ENCODE measurements at places on chromosomes 1 and 21.
A peak's percentile ranks its signal among the peaks of the same experiment; 100 is the strongest.

- no peak for DNase-seq
Observed at GRCh38 chr1:17895986-17896385, 140.9 kb downstream of the ACTL8 start.

DNA sequence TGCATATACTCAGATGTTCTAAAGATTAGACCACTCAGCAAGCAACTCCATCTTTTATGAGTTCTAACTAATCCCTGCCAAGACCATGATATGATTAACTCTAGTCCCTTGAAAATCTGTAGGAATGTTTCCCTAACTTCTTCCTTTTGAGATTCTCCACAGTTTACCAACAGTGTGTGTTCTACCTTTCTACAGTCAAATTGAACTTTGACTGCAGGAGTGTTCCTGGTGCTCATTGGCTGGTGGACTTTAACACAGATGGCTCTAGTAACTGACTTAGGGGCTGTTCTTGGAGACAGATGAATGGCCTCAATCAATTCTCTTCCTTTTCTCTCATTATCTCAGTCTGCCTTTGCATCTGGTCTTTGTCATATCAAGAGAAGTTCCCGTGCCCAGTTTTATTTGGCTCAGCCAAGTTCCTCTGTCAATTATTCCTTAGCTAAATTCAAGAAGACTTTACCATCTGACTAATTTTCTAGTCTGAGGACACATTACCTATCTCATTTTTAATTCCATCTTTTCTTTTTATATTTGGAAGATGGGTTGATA lies 643.9 kb upstream of the CAMK1G start:
- DNase-seq, result no peak

- DNase-seq, result no peak
Observed at GRCh38 chr1:209318181-209319056, 265.1 kb upstream of the CAMK1G start.

GRCh38 chr1:24868016-24868875 lies 61.8 kb downstream of the RUNX3 start:
- no peak for DNase-seq

- DNase-seq, result no peak
Observed at GRCh38 chr1:114196992-114197907, 43.6 kb upstream of the SYT6 start.

DNA sequence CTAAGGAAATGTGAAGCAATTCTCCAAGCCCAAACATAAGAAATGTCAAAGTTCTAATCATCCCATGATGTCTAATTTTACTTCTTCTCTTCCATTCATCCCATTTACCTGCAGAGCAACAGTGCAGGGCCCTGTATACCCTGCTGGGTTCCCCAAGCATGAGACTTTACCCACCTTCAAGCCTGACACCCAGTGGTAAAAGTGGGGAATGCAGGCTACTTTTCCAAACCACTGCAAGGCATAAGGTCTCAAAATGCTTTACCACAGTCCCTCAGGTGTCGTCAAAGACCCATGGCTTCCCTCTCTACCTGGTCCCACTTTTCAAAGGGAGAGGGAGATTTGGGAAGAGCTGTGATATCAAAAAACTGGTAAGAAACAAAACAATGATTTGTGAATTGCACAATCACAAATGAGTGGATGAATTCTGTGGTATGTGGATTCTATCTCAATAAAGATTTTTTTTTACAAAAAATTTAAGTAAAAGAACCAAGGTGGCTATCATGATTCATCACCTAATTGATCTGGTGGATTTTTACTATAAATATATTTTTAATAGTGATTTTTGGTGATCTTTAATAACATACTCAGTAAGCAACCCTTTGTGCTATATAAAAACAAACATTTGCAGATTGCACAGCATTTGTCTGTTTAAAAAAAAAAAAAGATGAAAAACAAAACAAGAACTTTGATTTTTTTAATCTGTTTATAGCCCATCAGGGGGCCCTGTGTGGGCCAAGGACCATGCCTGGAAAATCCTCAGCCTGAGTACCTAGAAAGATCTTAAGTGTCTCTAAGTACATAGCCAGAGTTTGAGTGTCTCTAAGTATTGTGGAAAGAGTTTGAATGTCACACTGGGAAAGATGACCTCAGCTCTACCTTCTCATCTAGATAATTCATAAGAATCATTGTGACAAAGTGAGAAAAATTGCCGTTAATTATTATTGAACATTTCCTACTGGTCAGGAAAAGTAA lies 73.1 kb upstream of the GJB5 start:
- no peak for DNase-seq

- no peak for DNase-seq
Observed at GRCh38 chr1:27346991-27347624, 5.3 kb downstream of the SYTL1 start.

GRCh38 chr1:239049571-239049970 lies 336.8 kb upstream of the CHRM3 start:
- DNase-seq, result no peak

DNA sequence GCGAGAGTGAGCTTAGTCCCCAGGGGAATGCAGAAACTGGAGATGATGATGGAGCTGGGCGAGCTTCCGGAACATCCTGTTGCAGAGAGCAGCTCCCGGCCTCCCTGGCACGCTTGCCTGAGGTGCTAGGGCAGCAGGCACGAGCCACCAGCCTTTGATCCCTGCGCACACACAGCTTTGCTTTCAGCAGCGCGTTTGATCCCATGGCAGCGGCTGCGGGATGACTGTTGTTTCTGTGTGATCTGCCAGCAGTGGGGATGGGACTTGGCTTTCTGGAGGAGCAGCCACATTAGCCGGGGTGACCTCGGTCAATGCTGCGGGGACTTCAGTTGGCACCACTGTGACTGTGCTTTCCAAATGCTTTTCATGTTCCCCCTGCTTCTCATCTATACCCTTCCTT lies 193.2 kb downstream of the KAZN start:
- no peak for DNase-seq

DNA sequence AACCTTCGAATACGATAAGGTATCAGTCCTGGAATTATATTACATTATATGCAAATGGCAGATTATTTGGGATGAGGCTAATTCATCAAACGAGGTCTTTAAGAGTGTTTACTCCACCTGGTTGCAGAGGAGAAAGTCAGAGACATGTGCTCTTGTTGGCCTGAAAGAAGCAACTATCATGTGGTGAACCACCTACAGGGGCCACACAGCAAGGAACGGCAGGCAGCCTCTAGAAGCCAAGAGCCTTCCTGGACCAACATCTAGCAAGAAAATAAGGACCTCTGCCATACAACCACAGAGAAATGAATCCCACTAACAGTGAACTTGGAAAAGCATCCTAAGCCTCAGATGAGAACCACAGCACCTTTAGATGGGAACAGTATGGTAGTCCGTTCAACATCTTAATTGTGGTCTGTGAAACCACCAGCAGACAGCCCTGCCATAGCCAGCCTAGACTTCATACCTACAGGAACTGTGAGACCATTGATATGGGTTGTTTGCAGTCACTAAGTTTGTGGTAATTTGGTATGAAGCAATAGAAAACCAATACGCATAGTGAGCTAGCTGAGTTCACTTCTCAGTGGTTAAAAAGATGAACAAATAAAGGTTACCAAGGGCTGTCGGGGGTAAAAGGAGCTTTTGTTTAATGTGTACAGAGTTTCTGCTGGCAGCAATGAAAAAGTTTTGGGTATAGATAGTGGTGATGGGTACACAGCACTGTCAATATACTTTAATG lies 345.7 kb upstream of the RUNX1 start:
- DNase-seq, result no peak

DNA sequence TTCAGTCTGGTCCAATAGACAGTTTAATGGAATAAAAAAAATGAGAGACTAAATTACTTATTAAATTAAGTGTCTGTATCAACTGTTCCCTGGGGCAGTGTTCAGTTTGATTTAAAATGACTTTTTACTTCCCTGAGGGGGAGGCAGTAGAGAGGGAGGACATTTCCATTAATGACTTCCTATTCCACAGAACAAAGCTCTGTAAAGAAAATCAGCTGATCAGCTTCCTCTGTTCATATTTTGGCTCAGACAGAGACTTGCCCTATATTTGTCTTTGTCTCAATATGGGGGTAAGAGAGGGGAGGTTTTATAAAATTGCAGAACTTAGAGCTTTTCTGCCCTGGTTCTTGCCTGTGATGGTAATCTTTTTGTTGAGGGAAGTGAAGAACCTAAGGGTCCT lies 8.4 kb downstream of the CFAP126 start:
- no peak for DNase-seq

GRCh38 chr1:65044411-65044810 lies 78.1 kb upstream of the JAK1 start:
- DNase-seq, result no peak

- DNase-seq, result peak; percentile 50
Observed at GRCh38 chr1:181936768-181937581, 124.5 kb downstream of the ZNF648 start.

DNA sequence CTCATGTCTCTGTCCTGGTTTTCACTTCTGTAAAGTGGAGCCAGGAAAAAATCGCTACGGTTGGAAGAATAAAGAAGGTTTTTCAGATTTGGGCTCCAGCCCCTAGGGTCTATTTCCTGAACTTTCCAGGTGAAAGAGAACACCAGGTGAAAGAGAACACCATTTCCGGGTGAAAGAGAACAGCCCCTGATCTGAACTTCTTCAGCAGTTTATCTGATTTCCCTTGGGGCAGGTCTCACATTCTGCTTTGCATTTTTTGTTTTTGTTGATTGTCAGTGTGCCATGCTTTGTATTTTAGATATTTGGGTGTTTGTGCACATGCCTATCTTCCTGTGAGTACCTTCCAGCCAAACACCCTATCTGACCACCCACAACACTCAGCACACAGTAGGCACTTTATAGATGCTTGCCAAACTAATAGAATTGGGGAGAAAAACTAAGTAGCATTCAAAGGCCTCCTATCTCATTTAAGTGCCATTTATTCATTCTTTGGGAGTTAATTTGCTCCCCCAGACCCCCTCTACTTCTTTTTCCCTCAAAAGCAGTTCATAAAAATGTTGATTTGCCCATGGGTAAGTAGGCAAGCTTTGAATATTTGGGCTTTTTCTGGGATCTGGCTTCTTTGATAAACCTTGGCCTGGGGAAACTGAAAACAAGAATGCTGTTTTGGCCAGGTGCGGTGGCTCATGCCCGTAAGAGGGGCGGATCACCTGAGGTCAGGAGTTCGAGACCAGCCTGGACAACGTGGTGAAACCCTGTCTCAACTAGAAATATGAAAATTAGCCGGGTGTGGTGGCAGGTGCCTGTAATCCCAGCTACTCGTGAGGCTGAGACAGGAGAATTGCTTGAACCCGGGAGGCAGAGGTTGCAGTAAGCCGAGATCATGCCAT lies 2.2 kb downstream of the NAV1 start:
- no peak for DNase-seq

GRCh38 chr1:221815660-221816059 lies 73.8 kb upstream of the DUSP10 start:
- DNase-seq, result no peak

- DNase-seq, result no peak
Observed at GRCh38 chr1:246267896-246268295, 239.2 kb downstream of the SMYD3 start.

- no peak for DNase-seq
Observed at GRCh38 chr1:175865041-175865766, 121.8 kb upstream of the TNR start.

- DNase-seq, result no peak
Observed at GRCh38 chr1:68229650-68230483, 2.5 kb downstream of the WLS start.

- DNase-seq, result peak; percentile 49
Observed at GRCh38 chr1:67532452-67533216, 102.4 kb upstream of the SERBP1 start.

- no peak for DNase-seq
Observed at GRCh38 chr21:38352536-38353219, 95.9 kb downstream of the KCNJ15 start.

GRCh38 chr1:248918131-248918530 lies 12.1 kb downstream of the PGBD2 start:
- DNase-seq, result no peak

GRCh38 chr1:87196110-87196827 lies 132.4 kb upstream of the LMO4 start:
- no peak for DNase-seq

DNA sequence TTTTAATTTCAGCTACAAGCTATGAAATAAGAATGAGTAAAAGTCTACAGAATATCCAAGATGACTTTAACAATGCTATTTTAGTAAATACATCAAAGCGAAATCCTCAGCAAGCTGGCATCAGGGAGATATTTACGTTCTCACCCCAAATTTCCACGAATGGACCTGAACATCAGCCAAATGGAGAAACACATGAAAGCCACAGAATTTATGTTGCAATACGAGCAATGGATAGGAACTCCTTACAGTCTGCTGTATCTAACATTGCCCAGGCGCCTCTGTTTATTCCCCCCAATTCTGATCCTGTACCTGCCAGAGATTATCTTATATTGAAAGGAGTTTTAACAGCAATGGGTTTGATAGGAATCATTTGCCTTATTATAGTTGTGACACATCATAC lies 13.7 kb upstream of the CLCA1 start:
- no peak for DNase-seq

DNA sequence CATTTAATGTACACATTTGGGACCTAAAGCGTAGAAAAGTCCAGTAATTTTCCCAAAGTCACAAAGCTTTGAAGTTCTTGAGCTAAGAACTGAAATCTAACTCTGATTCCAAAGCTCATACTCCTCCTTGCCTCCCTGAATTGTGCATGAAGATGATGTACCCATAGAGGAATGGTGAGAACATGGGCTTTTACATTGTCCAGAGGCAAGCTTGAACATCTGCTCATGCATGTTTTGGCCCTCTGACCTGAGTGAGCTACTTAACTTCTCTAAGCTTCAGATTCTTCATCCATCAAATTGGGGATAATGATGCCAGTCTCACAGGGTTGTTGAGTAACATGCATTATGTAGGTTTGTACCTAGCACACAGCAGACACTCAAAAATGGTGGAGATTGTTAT lies 258.4 kb upstream of the HOOK1 start:
- DNase-seq, result no peak

DNA sequence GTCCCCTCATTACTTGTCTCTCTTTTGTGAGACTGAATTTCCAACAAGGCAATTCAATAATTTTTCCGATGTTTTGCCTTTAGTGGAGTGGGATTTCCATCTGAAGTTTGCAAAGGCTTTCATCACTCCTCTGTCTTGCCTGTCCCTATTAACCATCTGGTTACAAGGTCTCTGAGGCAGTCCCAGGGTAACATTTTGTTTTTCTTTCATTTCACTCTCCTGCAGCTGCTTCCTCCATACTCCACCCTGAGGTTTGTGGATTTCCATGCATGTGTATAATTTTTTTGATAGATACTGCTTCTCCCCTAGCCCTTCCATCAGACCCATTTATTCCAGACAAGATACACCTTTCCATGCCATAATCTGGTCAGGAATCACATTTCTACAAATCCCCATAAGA lies 366.8 kb downstream of the PTBP2 start:
- DNase-seq, result no peak
